Pons (tissue), 1 donor: ENCODE measurements at places on chromosomes 7 and 10.
A peak's percentile ranks its signal among the peaks of the same experiment; 100 is the strongest.

DNA sequence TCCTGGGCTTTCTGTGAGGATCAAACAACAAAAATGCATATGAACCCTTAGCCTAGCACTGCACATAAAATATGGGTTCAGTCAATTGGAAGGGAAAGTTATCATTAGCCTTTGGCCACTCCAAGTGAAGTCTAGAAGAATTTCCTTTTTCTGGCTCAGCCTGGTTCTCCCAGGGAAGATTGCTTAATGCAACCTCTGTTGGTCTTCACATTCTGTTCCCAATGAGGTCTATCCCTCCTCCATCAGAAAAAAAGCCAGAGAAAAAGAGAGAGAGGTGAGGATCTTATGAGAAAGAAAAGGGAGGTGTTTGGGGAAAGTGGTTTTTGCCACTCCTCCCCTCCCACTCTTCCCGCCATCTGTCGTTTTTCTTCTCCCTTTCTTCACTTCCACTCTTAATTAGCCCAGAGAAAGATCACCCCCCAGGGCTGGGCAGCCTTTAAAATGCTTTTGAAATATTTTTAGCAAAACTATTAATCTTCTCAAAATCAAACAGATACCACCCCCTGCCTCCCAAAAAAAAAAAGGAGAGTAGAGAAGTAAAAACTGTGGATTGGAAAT, 31.1 kb downstream of the CPVL start:
- no peak for DNase-seq

GRCh38 chr7:50346545-50347497, 42.3 kb downstream of the IKZF1 start:
- DNase-seq, result no peak

- no peak for DNase-seq
Measured at GRCh38 chr7:140078392-140078791, 15.6 kb upstream of the PARP12 start.

DNA sequence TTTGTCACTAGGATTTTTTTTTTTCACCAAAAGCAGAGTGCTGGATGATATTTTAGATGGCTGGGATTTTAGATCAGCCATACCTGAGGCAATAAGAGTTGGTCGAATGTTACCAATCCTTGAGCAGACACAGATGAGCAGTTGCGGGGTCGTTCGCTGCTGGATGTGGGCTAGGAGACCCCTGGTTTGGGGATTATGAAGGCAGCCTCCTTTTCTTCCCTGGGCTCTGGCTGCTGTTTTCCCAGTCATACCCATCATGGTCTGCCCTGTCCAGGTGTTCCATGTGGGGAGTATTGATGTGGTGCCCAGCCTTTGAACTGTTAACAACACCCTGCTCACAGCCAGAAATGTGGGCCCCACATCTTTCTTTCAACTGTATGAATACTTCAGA, 5.0 kb downstream of the PTPRE start:
- no peak for DNase-seq

GRCh38 chr10:85457191-85457590, 909.4 kb downstream of the GRID1 start:
- no peak for DNase-seq

DNA sequence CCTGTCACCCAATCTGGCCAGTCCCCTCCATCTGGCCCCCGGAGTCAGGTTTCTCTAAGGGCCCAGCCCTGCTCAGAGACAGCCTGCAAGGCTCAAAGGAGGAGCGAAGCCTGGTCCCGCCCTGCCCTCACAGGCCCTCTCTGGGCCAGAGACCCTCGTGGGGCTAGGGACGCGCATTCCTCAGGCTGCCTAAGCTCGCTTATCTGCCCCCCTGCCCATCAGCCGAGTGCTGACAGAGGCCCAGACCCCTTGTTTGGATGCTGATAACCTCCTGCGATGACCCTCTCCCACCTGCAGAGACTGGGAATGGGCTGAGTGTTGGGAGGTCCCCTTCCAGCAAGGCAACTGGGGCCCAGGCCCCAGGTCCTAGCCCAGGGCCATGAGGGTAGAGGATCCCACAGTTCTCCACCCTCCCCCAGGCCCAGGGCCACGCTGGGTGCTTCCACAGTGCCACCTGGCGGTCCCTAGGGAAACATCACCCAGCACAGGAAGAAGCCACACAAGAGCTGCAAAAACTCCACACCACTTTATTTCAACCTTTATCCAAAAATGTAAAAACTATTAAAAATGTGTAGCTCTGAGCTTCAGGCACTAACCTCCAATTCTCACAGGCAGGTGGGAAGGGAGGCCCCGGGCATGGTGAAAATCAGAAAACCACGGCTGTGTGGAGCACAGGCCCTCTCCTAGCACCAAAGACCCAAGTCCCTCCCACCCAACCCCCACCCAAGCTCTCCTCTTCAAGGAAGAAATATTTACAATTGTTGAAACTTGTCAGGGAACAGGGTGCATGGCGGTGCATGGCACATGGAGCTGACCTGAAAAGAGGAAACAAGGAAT, 2.2 kb downstream of the NPM3 start:
- DNase-seq, result peak; percentile 58

DNA sequence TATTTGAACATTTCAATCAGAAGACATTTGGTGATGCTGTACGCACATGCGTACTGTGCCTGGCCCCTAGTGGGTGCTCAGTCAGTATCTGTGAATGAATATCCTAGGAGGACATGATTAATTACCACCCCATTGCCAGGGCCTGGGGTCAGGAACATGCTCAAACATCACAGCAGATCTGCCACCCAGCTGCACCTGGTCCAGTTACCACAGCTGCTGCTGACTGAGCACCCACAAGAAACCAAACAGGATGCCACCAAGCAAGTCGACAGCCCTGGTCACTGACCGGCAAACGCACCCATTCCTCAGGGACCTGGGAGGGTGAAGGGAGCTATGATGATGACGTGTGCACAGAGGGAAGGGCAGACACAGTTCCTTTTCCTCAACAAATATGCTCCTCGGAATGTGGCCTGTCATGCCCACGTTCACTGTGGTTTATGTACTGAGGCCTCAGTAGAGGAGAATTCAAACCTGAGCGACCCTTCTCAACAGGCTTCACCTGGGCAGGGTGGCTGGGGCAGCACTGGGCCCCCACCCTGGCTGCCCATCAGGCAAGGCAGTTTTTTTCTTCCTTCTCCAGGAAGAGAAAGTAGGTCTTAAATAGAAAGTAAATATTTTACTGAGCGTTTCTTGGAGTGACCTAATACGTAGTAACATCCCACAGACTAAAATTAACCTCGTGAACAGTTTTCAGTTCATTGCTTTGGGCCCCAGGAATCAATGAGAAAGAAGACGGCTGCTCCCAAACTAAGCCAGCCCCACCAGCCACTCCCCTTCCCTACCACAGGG, 13.4 kb downstream of the CTBP2 start:
- DNase-seq, result no peak

DNA sequence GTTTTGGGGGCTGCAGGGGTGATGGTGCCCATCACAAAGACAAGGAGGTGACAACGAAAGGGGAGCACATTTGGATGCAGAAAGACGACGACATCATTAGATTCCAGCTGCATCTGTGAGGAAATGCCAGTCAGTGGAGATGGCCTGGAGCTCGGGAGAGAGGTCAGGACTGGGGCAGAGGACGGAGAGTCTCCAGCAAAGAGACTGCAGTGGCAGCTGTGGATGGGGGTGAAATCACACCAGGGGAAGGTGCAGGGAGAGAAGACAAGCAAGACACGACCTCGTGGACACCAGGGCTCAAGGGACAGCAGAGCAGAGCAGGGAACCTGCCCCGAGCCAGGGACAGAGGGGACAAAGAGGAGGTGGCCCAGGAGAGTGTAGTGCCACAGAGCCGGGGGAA, 203.4 kb downstream of the PRPF18 start:
- DNase-seq, result no peak

DNA sequence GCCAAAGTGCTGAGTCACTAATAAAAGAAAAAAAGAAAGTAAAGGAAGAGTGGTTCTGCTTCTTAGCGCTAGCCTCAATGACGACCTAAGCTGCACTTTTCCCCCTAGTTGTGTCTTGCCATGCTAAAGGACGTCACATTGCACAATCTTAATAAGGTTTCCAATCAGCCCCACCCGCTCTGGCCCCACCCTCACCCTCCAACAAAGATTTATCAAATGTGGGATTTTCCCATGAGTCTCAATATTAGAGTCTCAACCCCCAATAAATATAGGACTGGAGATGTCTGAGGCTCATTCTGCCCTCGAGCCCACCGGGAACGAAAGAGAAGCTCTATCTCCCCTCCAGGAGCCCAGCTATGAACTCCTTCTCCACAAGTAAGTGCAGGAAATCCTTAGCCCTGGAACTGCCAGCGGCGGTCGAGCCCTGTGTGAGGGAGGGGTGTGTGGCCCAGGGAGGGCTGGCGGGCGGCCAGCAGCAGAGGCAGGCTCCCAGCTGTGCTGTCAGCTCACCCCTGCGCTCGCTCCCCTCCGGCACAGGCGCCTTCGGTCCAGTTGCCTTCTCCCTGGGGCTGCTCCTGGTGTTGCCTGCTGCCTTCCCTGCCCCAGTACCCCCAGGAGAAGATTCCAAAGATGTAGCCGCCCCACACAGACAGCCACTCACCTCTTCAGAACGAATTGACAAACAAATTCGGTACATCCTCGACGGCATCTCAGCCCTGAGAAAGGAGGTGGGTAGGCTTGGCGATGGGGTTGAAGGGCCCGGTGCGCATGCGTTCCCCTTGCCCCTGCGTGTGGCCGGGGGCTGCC, at the start of gene IL6:
Gene IL6 (plus strand): TSS at position 294 of the 807 bp plus-strand sequence. CDS start 63 bp downstream, at position 357.
- peak; percentile 61 for DNase-seq

- DNase-seq, result no peak
Measured at GRCh38 chr10:49756641-49757040, 5.5 kb downstream of the OGDHL start.

- no peak for DNase-seq
Measured at GRCh38 chr10:118580702-118581101, 14.7 kb downstream of the PRLHR start.

- DNase-seq, result no peak
Measured at GRCh38 chr10:14707481-14707880, 67.2 kb downstream of the FAM107B start.

DNA sequence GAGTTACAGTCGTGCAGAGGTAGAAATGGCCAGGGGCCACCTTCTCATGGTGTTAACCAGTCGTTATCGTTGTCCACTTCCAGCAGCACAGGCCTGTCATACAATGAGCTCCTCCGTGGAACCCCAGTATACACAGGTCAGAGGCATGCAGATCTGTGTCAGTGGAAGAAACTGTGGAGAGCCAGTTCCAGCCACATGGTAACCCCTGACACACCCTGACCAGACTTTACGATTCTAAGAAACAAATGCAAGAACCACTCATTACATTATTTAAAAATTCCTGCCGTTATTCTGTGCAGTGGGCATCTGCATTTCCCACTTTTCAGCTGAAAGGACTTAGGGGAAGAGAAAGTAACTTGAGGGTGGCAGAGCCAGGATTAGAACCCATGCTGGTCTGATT, 23.5 kb upstream of the GJD4 start:
- DNase-seq, result no peak

DNA sequence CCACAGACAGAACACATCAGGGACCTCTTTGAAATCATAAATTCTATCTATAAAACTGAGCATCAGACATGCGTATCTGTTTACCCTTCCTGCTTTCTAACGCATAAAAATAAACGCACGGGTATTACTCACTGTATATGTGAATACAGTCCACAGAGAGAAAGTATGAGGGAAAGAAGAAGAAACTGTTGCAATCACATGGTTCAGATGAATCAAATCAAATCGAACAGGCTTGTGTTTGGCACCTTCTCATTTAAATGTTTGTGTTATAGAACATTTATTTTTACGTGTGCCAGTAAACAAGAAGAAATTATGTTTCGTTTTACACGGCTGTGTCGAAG, 322.0 kb downstream of the FRMD4A start:
- DNase-seq, result no peak

GRCh38 chr7:74399006-74399405, 54.7 kb upstream of the GTF2IRD1 start:
- DNase-seq, result no peak

DNA sequence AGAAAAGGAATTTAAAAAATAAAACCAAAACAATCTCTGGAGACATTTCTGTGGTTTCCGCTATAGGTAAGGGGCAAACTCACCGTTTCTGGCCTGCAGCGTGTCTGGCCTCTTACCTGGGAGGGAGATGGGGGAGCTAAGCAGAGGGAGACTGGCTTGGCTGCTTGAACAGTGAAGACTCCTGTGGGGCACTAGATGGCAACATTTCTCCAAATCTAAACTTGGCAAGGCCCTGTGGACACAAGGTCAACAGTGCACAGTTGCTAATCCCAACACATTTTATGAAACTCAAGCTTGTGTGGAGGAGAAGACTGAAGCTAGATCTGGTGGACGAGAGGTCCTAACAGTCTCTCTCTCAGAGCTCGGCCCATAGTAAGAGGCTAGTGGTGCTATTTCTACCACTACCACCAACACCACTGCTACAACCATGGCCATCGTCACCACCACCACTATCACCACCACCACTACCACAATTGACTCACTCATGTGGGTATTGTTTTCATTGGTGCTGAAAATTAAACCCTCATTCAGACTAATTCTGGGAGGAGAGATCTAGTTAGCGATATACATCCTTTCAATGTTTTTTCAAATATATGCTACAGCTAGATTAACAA, 28.4 kb upstream of the CDHR3 start:
- DNase-seq, result peak; percentile 42
